ENCODE measurements at places on chromosomes 5 and 9.

- no peak for DNase-seq
Measured at GRCh38 chr5:75023368-75024159, 28.8 kb downstream of the GCNT4 start.

GRCh38 chr9:126615245-126615790 lies 1.6 kb downstream of the LMX1B start:
- DNase-seq: no peak

DNA sequence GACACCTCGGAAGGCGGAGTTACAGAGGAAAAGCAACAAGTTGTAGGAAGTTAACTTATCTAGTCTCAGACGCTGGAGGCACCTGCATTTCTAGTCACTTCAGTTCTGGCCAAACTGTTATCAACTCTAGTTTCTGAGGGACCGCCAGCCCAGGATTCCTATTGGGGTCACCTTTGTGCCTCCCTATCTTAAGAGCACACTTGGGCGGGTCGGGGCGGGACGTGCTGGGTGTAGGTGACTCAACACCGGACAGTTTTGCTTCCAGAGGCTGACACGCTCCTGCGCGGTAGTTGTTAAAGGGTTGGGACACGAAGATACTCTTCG lies 679 bp upstream of the KDM4C start:
- DNase-seq: no peak

GRCh38 chr9:121742923-121743322 lies 91.5 kb downstream of the DAB2IP start:
- no peak for DNase-seq

DNA sequence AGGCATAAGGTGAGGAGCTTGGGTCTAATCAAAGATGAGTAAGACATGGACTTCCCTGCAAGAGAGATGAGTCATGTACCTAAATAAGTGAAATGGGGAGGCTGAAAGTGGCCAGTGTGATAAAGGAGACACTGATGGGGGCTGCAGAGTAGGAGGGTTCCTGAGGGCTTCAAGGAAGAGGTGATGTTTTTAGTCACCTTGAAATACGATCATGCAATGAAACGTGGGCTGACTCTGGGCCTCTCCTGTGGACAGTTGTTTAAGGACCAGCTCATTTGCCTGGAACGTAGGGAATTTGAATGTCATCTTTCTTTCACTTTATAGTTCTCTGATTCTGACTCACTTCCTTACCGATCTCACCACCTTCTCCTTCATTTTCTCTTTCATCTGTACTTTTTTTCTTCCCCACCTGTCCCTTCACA lies 49.6 kb upstream of the CPLX2 start:
- DNase-seq: no peak

GRCh38 chr5:98535901-98536300 lies 237.6 kb upstream of the RGMB start:
- no peak for DNase-seq

- DNase-seq: no peak
Measured at GRCh38 chr9:124285903-124286291, 28.1 kb downstream of the NEK6 start.

DNA sequence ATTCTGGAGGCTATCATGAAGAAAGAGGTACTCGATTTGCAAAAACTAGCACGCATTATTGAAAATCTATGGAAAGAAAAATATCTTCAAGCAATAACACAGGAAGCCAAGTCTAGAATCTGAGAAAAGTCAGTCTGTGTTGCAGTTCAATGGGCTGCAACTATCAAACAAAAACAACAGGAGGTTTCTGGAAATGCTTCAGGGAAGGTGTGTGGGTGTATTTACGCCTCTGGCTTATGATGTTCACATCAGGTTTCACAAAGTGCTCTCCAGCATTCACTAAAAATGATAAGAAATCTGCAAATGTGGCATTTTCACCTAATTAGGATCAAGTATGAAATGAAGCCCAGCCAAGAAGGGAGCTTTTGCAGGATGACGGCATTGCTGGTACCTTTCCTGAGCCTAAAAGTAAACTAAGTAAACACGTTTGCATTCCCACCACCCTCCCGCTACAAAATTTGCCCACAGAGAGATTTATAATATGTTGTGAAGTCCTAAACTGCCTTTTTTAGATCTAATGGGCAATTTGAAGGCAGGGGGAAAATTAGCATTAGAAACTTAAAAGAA lies 146.4 kb downstream of the GABRB2 start:
- DNase-seq: no peak

DNA sequence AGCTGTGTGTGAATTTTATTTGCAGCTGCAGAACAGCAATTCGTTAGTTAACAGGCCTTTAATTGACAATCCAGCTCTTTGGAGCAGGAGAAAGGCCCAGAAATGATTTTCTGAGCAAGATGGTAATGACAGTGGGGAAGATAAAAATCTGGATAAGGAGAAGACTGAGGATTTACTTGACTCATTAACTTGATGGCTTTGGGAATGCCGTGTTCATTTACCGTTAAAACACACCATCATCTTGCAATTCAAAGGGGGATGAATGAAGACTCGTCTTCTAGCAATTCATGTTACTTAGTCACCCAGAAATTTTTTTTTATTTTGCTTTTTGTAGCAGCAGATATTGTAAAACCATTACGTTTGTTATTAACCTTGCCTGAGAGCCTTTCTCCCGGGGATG lies 52.0 kb downstream of the PTTG1 start:
- no peak for DNase-seq

DNA sequence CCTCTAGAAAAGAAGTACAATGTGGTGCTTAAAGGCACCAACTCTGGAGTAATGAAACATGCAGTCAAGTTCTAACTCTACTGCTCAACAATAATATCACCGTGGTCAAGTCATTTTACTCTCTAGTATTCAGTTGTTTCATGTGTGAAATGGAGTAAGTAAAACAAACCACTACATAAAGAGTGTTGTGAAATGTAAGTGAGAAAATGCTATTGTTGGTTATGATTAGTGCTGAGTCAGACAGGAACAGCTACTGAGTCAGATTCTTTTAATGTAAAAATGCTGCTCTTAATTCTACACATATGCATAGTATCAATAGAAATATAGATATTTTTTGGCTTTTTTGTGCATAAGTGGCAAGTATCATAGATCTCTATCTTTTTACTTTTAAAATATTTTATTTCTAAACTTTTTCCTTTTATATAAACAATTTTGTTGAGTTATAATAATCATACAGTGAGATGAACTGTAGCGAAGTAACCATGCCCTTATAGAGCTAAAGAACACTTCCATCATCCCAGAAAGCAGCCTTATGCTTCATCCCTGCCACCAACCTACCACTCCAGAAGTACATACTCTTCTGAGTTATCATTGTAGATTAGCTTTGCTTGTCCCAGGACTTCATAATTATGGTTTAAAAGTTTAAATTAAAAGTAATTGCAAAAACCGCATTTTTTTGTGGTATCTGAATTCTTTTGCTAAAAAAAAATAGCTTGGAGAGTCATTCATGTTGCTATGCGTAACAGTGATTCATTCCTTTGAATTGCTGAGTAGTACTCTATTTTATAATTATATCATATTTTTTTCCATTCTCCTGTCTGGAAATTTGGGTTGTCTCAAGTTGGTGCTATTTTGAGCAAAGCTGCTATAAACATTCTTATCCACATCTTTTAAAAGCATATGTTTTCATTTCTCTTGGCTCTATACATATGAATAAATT lies 548.2 kb upstream of the CLINT1 start:
- no peak for DNase-seq

DNA sequence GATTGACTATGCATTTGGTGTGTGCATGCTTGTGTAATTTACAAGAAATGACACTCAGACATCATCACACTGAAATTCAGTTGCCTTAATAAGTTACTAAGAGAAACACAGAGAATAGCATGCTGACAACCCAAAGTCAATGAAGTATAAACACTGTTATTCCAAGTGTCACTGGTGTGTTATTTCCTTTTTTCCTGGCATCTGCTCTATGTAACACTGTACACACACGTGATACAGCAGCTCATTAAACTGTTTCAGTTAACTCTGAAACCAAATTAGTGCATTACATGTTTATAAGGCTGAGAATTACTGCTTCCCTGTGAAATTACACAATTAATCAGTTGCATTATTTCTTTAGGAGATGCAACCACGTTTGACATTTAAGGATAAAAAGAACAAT lies 252.7 kb downstream of the EFNA5 start:
- no peak for DNase-seq

GRCh38 chr9:132176338-132176737 lies 14.5 kb downstream of the NTNG2 start:
- DNase-seq: no peak

- no peak for DNase-seq
Measured at GRCh38 chr5:154202379-154203260, 12.1 kb downstream of the GALNT10 start.

GRCh38 chr9:96177005-96177718 lies 124.8 kb downstream of the HSD17B3 start:
- no peak for DNase-seq

- DNase-seq: no peak
Measured at GRCh38 chr5:150801117-150801927, 22.8 kb downstream of the SMIM3 start.

- no peak for DNase-seq
Measured at GRCh38 chr5:91469517-91470165, 86.5 kb upstream of the ARRDC3 start.

DNA sequence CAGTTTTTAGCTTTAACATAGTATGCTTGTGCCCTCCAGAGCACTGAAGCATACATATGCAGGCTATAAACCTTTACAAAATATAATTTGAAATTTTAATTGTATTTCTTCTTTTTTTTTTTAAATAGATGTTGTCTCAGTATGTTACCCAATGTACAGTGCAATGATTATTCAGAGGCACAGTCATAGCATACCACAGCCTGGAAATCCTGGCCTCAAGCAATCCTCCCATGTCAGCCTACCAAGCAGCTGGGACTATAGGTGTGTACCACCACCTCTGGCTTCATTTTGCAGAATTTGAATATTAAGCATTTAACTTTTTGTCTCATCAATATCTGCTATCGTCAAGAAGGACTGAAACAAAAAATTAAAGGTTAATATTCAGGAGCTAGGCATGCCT lies 16.9 kb upstream of the ZNF782 start:
- no peak for DNase-seq

GRCh38 chr5:164345173-164345849 lies 839.9 kb downstream of the MAT2B start:
- no peak for DNase-seq

DNA sequence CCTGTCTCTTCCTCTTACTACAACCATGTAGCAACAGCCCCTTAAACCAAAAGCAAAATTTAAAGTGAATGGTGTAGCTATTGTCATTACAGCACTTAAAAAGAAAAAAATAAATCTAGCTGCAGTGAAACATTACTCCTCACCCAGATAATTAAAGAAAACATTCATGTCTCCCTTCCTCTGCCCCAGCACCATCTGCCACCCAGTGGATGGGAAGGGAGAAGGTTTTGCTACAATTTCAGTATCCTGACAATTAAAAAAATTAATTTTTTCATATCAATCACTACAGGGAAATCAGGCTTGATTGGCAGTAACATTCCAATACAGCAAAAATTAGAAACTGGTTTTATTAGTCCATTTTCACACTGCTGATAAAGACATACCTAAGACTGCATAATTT lies 147.4 kb upstream of the PUM3 start:
- DNase-seq: no peak

DNA sequence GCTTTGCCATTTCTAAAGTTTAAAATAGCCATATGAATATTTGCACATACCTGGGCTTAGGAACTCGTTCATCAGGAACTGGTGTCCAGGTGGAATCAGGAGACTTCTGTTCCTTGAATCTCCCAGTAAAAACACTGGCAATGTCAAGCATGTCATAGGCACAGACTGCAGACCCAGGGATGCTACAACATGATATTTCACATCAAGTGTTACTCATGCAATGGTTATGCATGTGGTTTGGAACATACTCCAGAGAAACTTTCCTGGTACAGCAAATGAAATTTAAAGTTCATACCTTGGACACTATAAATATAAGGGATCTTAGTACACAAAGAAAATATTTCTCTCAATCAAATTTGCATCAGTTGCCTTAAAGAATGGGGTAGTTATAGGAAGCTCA lies 92.2 kb downstream of the SEMA6A start:
- no peak for DNase-seq

- no peak for DNase-seq
Measured at GRCh38 chr9:86413971-86414880, 60.0 kb upstream of the TUT7 start.

- DNase-seq: no peak
Measured at GRCh38 chr9:123418506-123418905, 62.5 kb downstream of the CRB2 start.

GRCh38 chr5:131375351-131375750 lies 111.5 kb downstream of the CDC42SE2 start:
- no peak for DNase-seq

- DNase-seq: no peak
Measured at GRCh38 chr5:97629276-97629675, 446.2 kb upstream of the RIOK2 start.

GRCh38 chr5:174984863-174985262 lies 260.5 kb downstream of the MSX2 start:
- DNase-seq: no peak

- no peak for DNase-seq
Measured at GRCh38 chr9:22813529-22813928, 366.9 kb downstream of the DMRTA1 start.

GRCh38 chr9:22913518-22913917 lies 466.9 kb downstream of the DMRTA1 start:
- no peak for DNase-seq

- DNase-seq: no peak
Measured at GRCh38 chr5:74064911-74065310, 438.9 kb downstream of the ARHGEF28 start.

GRCh38 chr5:97090944-97091343 lies 51.5 kb downstream of the LIX1 start:
- no peak for DNase-seq
